ENCODE measurements at places on chromosomes 7 and 10. TPM values are rescaled to one million over a fixed set of nuclear protein-coding genes. Genes with fewer than 3 reads are reported as not detected.

SFMBT2 gene
- polyA plus RNA-seq, result 0.71 TPM

GRCh38 chr10:101450277-101451080 lies 96.5 kb downstream of the BTRC start:
- no peak overlapping the region for H3K4me3 ChIP-seq
- H3K27me3 ChIP-seq, result no peaks in the 10 kb centered on the region
- DNase-seq, result no peak
- H3K27ac ChIP-seq, result no peak overlapping the region

- DNase-seq, result no peak
- peaks cover 35% of the 10 kb centered on the region for H3K4me1 ChIP-seq
- H3K27ac ChIP-seq, result no peak overlapping the region
- no peaks in the 10 kb centered on the region for H3K36me3 ChIP-seq
- H3K4me3 ChIP-seq, result no peak overlapping the region
Measured at GRCh38 chr7:44266526-44266925, 58.9 kb downstream of the CAMK2B start.

DNA sequence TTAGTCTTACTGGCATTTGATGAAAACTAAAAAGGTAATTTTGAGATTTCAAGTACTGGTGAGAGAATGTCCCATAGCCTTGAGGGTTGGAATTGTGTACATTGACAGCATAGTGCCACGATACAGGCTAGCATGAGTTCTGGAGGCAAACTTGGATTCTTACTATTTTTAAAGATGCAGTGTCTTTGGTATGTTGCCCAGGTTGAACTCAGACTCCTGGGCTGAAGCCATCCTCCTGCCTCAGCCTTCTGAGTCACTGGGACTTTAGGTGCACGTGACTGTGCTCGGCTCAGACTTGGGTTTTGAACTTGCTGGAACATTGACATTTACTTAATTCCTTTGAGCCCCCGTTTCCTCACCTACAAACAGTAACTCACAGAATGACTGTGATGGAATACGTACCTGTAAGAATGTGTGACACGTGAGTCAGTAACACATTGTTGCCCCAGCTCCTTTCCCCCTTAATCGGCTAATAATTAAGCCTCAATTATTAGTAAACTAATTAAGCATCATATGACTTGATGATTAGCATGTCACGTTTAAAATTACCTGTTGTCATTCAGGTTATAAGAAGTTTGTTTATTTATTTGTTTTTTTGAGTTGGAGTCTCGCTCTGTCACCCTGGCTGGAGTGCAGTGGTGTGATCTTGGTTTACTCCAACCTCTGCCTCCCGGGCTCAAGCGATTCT lies 10.6 kb downstream of the DNAJB6 start:
- H3K27ac ChIP-seq, result peak overlapping the region; percentile 84
- no peak overlapping the region for H3K4me3 ChIP-seq

DNA sequence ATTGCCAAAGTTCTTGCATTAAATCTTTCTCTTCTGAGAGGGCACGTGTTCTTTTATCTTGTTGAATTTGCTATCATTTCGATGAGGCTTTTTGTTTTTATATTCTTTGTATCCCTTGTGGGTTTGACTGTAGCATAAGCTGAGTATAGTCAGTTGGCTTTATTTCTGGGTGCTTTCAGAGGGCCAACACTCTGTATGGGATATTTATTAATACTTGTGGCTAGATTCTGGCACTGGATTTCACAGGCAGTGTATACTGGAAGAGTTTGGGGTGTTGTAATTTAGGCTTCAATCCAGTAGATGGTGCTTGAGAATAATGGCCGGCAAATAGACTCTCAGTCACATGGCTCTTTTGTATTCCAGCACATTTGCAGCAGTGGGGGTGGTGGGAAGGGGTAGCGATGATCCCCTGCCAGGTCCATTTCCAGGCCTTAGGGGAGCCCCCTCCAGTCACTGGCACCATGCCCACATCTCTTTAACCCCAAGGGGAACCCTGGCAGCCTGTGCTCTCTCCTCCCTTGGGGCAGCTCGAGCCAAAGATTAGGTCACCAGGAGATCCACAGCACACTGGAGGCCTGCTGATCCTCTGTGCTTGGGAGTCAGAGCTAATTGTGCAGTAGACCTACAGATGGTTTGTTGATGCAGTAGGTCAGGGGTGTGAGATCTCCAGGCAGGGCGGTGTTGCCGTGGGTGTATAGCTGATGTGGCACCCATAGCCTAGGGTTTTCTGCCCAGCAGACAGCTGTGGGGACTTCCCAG lies 81.8 kb downstream of the PTPN20 start:
- no peak for DNase-seq
- H3K4me3 ChIP-seq, result no peak overlapping the region
- H3K36me3 ChIP-seq, result no peaks in the 10 kb centered on the region
- no peaks in the 10 kb centered on the region for H3K27me3 ChIP-seq

STK31 gene
- 0.01 TPM for polyA plus RNA-seq

DNA sequence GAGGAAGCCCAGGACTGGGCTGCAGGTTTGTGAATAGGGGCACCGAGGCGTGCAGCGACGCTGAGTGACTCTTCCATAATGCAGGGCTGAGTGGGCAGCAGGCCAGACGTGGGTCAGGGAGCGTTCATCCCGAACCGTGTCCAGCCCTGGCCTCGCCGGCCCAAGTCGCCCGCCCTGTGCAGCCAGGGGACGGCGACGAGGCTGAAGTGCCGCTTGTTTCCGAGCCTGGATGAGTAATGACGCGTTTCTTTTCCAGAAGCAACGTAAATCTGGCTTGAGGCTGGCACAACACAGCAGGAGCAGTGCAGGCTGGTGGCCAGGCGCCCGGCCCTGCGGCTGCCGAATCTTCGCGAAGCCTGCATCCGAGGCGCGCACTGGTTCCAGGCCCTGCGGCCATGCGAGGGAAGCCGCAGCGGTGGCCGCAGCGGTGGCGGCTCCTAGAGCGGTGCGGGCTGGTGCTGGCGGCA lies 74.0 kb upstream of the SEC61G start:
- no peaks in the 10 kb centered on the region for H3K36me3 ChIP-seq
- H3K4me1 ChIP-seq, result peaks cover 35% of the 10 kb centered on the region
- no peak for DNase-seq
- H3K4me3 ChIP-seq, result no peak overlapping the region

GRCh38 chr7:79529214-79529880 lies 75.9 kb upstream of the MAGI2 start:
- no peaks in the 10 kb centered on the region for H3K27me3 ChIP-seq
- peaks cover 27% of the 10 kb centered on the region for H3K4me1 ChIP-seq
- no peak overlapping the region for H3K4me3 ChIP-seq
- DNase-seq, result no peak

DNA sequence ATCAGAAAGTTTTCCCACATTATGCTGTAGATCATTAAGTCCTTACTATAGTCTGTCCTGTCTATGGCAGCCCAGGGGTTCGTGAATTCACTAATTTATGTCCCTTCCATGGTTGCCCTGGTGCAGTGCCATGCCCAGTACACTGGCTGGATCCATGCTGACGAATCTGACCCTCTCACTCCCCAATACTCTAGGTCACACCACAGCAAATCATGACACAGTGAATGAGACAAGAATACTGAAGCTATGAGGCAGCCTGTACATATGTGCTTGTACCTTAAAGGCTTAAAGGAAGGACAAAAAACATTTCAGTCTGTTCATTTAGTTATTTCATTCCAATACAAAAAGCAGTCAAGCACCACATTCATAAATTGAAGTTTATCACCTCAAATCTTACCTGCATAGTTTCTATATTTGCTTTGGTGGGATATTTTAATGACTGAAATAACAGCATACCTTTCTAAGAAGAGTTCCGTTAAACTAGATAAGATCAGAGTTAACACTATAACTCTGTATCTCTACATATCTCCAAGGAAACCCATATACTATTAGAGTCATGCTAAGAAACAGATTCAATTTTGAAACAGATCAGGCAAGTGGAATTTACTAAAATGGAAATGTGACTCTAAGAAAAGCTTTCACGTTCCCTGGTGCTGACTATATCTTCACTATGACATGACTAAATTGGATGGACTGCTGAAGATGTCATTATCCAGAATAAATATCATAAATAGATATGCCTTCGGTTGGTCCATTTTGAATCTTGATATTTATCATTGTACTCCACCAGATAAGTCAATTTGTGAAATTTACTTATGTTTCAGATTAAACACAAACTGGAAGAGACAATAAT lies 36.7 kb downstream of the OSBPL3 start:
- H3K27ac ChIP-seq, result no peak overlapping the region
- H3K36me3 ChIP-seq, result no peaks in the 10 kb centered on the region
- H3K4me3 ChIP-seq, result no peak overlapping the region
- no peaks in the 10 kb centered on the region for H3K4me1 ChIP-seq
- no peaks in the 10 kb centered on the region for H3K27me3 ChIP-seq

GRCh38 chr7:84102213-84102612 lies 92.4 kb downstream of the SEMA3A start:
- H3K27ac ChIP-seq, result no peak overlapping the region
- no peaks in the 10 kb centered on the region for H3K4me1 ChIP-seq
- no peaks in the 10 kb centered on the region for H3K36me3 ChIP-seq

All from keratinocyte (primary cell).